ENCODE measurements at places on chromosomes 4 and X.
A peak's percentile ranks its signal among the peaks of the same experiment; 100 is the strongest.

GRCh38 chr4:98601708-98602107 is 56.7 kb downstream of the TSPAN5 start:
- DNase-seq = no peak

DNA sequence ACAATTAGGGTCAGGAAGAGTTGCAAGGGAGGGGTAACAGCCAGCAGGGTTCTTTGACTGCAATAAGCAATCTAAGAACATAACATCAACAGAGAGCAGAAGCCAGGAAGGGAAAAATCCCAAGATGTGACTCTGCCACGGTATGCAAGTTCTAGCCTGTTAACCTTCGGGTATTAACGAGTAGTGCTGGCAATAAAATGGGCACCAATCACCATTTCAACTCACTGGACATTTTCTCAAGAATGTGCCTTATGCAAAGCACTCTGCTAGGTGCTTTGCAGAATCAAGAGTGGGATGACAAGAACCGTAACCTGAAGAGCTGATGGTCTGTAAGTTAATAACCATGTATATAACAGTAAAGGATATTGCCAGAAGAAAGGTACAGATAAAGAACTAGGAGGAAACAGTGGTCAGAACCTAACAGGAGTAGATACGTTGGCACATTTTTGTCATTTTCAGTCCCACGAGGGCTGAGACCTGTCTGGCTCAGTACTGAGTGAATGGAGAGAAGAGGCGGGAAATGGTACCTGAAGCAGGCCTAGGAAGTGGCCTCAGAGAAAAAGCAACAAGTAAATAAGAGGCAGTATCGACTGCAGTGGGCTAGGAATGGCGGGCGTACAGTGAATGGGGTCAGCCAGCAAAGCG is 2.7 kb downstream of the ELOVL6 start:
- no peak for DNase-seq

GRCh38 chrX:46645614-46646013 is 72.0 kb downstream of the CHST7 start:
- no peak for DNase-seq

DNA sequence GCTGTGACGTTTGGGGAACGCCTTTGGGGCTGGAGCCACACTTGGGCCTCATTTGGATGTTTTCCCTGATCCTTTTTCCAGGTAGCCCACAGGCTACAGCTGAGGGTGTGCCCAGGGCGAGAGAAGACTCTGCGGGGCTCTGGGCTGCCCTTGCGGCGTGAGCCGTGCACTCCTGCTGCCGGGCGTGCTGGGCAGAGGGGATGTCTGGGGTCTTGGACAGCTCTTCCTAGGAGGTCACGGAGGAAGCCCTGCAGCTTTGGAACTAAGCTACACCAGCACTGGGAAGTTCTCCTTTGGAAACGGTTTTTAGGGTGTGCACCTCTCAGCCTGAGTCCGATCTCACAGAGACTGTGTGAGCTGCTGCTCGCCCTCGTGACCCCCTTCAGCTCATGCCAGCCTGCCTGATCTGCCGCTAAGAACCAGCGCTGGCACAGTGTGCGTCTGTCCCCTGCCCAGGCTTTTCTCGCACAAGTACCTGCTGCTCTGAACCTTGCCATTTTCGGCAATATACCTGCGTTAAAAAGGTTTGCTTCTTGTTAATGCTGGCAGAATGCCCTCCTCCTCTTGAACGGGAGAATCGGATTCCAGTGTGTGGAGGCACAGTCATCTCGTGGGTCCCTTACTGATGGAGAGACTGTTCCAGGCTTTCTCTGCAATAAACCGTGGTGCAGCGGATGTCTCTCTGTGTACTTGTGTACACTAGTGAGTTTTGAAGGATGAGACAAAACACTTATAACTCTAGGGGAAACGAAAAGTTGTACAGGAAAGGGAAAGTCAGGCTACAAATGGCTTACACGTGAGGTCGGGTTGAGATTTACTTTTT is 14.3 kb downstream of the MSANTD1 start:
- DNase-seq = no peak

DNA sequence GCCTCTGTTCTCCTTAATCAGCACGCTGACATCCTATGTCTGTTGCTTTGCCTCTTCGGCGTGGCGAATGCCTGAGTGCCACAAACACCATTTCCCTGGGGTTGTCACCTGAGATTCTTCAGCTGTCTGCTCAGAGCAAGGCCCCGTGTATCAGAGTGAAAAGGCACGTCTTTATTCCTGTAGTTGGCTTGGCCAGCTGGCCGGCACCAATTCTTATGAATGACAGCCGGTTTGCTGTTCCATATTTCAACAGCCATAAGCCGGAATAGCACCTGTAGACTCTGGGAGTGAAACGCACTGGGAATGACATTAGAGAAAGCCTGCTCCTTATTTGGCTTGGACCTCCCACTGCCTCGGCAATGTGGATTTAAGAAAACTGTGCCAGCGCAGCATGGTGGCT is 89.3 kb downstream of the MGST2 start:
- DNase-seq = no peak

DNA sequence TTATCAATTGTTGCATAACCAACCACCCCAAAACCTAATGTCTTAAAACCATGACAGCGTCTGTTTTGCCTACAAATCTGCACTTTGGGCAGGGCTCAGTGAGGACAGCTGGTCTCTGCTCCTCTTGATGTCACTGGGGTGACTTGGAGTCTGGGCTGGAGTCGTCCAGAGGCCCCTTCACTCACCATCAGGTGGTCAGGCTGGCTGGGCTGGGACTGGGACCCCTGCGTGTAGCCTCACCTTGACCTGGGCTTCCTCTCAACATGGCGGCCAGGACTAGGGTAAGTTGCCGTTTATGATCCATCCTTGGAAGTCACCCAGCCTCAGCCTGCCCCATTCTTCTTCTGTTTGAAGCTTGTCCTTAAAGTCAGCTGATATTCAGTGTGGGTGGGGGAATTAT is 116.8 kb upstream of the NKX1-1 start:
- no peak for DNase-seq

- peak; percentile 95 for DNase-seq
These were observed 196.3 kb upstream of the MAB21L2 start for GRCh38 chr4:150385606-150386005.

DNA sequence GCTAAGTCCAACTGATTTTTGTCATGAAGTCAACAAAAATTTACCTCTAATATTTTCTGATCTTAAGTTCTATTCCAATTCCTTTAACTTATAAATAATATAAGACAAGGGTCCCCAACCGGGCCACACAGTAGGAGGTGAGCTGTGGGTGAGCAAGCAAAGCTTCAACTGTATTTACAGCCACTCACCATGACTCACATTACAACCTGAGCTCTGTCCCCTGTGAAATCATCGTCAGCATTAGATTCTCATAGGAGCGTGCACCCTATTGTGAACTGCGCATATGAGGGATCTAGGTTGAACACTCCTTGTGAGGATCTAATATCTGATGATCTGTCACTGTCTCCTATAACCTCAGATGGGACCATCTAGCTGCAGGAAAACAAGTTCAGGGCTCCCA is 227.4 kb downstream of the MAPK10 start:
- no peak for DNase-seq

GRCh38 chr4:126513596-126513995 is 1119.2 kb upstream of the INTU start:
- DNase-seq = no peak

DNA sequence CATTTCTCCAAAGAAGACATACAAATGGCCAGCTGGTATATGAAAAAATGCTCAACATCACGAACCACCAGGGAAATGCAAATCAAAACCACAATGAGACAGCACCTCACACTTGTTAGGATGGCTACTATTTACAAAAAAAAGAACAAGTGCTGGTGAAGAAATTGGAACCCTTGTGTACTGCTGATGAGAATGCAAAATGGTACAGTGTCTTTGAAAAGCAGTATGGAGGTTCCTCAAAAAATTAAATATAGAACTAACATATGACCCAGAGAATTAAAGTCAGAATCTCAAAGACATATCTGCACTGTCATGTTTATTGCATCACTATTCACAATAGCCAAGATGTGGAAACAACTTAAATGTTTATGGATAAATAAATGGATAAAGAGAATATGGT is 20.9 kb downstream of the PAGE4 start:
- no peak for DNase-seq

- DNase-seq = no peak
These were observed 20.5 kb downstream of the MAOB start for GRCh38 chrX:43861750-43862149.

GRCh38 chrX:63128509-63128908 is 222.6 kb downstream of the SPIN4 start:
- peak; percentile 4 for DNase-seq

DNA sequence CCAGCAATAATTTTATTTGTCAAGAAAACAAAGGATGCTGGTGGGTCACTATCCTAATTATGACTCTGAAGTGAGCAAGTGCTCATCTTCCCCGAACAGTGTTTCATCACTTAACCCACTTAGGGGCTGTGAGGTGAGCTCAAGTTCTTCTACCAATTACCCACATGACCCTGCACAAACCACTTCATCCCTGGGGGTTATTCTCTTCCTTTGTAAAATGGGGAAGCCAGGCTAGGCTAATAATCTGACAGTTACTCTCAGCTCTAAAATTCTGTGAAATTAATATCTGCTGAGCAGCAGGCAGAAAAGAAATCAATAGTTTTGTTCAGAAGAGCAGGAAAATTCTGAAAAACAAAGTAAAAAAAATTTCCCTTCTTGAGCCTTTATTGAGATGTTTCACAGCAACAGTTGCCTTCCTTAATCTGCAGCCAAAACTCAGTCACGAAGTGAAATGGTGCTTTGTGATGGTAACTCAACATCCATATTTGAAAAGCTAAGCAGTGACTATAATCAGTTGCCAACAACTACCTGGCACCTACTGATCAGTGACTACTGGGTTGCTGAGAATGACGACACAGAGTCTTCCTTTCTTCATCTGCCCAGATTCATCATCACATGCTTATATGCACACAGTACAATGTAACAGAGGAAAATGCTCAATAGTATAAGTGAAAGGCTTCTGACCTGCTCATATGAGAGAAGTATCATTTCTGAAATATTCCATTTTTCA is 24.1 kb downstream of the ATP8A1 start:
- DNase-seq = no peak

DNA sequence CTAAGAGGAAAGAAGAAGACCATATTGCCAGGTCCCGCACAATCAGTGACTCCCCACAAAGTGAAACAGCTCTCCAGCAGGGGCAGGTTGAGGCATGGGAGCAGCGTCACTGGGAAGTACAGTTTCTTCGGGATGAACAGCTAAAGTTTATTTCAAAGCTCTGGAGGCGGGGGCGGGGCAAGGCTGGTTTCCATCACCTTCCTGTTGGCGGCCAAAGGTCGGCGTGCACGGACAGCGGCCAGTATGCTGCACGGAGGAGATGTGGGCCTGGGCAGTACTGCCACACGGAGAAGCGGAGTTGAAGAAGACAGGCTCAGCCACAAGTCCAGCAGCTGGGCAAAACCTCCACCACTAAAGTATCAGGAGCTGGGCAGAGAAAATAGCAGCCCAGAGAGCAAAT is 951 bp upstream of the ZNF518B start:
- DNase-seq = no peak

DNA sequence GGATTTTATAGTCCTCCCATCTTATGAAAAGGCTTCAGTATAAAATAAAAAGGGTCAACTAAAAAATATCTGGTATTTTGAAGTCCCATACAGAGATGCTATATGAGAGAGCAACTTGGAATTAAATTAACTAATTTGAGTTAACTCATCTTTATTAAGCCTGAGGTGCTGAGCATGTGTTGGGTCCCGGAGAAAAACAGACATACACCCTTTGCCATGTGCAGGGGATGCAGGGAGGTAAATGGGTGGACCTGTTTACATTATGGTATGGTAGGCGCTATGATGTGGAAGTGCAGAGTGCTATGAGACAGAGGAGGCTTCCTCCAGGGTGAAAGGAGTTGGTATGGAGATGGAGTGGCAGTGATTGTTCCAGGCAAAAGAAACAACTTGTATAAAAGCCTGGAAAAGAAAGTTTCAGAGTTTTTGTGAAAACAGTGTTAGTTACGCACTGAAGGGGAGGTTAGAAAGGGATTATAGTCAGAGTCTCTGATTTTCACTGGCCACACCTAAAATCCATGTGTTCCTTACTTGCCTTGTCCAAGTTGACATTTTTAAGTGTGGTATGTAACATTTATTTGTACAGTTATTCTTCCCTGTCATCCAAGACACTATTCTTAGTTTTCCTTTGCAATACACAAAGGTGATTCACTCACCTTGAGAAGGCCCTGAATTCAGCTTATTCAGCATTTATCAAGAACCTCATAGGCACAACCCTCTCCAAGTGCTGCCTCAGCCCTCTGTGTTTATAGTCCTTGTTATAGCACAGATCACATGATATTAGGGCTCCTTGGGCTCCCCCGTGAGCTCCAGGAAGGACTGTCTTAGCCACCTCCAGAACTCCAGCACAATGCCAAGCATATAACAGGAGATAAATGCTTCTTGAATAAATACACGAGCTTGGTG is 152.0 kb downstream of the RASL11B start:
- DNase-seq = no peak

- no peak for DNase-seq
These were observed 41.2 kb upstream of the SMAD1 start for GRCh38 chr4:145440292-145441007.

DNA sequence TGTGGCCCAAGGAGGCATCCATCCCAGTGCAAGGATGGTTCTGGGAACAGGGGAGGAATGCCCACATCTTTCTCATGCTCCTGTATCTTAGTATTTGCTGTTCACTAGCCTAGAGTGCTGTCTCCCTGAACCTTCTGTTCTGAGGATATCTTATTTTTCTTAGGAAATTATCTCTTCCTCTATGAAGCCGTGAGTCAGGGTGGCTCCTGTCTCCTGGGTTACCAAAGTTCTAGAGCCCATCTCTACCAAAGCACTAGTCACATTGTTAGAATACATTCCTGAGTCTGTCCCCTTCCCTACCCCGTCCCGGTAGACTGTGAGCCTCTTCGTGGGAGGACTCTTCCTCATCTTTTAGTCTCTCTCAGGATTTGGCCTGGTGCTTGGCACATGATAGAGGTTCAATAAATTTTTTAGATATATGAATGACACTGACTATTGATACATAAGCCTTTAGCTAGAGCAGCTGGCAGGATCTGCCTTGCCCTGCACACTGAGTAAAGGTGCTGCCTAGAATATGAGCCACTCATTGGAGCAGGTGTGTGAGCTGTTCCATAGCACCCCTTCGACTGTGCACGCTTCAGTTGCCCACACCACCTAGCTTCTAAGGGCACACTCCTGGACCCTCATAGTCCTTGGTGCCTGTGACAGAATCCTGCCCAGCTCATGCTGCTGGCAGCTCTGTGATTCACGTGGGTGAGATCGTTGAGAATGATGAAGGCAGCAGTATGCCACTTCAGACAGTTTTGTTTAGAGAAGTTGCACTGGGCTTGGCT is 13.3 kb downstream of the CXCR3 start:
- DNase-seq = no peak

- peak; percentile 42 for DNase-seq
These were observed 478.0 kb downstream of the KCNIP4 start for GRCh38 chr4:21470535-21470934.

- peak; percentile 61 for DNase-seq
These were observed 41.2 kb downstream of the LONRF3 start for GRCh38 chrX:119015407-119016237.

- DNase-seq = no peak
These were observed 78.7 kb downstream of the GALNT7 start for GRCh38 chr4:173247321-173247720.

- peak; percentile 95 for DNase-seq
These were observed 9.4 kb downstream of the TCEANC start for GRCh38 chrX:13662355-13662791.

Measured in AG10803 (cell line).